ENCODE measurements at places on chromosomes 11 and 22. TPM values are rescaled to one million over a fixed set of nuclear protein-coding genes. Genes with fewer than 3 reads are reported as not detected.
A peak's percentile ranks its signal among the peaks of the same experiment; 100 is the strongest.

DNA sequence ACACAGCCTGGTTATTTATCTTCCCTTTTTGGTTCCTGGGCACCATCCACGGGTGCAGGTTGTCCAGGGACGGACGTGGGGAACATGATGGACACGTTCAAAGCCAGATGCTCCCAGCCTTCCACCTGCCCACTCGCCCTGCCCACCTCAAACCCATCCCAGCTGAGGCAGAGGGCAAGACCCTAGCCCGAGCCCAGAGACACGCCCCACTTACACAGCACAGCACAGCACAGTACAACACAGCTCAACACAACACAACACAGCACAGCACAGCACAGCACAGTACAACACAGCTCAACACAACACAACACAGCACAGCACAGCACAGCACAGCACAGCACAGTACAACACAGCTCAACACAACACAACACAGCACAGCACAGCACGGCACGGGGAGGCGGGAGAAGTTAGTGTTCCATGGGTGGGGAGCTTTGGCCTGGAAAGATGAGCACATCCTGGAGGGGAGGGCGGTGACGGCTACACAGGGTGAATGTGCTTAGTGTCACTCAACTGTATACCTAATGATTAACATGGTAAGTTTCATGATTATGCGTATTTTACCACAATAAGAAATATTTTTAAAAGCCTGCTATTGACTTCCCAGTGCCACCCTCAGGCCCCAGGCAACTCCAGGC lies 1507.5 kb downstream of the BRD1 start:
- peak; percentile 54 for DNase-seq

- DNase-seq = no peak
Measured at GRCh38 chr11:45647329-45647728, 18.1 kb downstream of the CHST1 start.

- no peak for DNase-seq
Measured at GRCh38 chr11:72969894-72970335, 155.7 kb downstream of the ATG16L2 start.

GRCh38 chr22:39994566-39995392 lies at the start of gene FAM83F:
FAM83F (plus strand) TSS chr22:39994954; CDS start chr22:39995043, 89 bp downstream.
- peak; percentile 92 for DNase-seq

GRCh38 chr11:103844327-103845215 lies 191.9 kb upstream of the DDI1 start:
- no peak for DNase-seq

GRCh38 chr11:26442131-26442530 lies 110.2 kb downstream of the ANO3 start:
- no peak for DNase-seq

- DNase-seq = no peak
Measured at GRCh38 chr11:14347991-14348390, 11.0 kb downstream of the RRAS2 start.

GRCh38 chr11:23212807-23213206 lies 352.5 kb upstream of the CCDC179 start:
- DNase-seq = no peak

- DNase-seq = no peak
Measured at GRCh38 chr11:85377901-85378300, 249.2 kb downstream of the DLG2 start.

- DNase-seq = no peak
Measured at GRCh38 chr11:64064374-64065140, 28.8 kb downstream of the FLRT1 start.

DNA sequence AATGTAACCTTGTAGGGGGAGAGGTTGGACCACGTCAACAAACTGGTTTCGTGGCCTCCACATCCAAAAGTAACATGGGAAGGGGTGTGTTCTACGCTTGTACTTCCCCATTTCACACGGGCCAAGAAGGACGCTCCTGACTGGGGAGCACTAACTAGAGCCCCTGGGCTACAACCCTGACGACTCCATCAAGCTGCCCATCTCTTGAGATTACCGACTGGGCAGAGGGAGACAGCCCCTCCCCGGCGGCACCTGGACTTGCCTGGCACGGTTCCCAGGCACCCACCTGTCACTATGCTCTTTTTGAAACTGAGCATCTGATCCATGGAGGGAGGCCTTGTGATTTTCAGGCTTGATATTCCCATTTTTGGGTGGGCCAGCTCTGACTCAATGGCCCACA lies 68.5 kb downstream of the SHANK2 start:
- no peak for DNase-seq

GRCh38 chr11:83158965-83159901 lies 2.3 kb downstream of the PCF11 start:
- DNase-seq = no peak

DNA sequence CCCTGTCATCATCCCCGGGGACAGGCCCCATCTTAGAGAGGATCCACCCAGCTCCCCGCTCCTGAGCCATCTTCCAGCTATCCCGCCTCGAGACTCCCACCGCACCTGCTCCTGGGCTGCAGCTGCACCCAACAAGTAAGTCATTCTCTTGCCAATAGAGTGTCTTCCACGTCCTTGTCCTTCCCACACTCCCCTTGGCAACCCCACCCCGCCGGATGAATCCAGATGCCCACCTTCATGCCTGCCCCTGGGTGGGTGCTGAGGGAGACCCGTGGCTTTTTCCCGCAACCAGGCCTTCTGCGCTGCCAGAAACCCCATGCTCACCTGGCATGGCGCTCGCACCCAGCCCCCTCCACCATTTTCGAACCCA lies 11.1 kb upstream of the C11orf24 start:
- DNase-seq = no peak

DNA sequence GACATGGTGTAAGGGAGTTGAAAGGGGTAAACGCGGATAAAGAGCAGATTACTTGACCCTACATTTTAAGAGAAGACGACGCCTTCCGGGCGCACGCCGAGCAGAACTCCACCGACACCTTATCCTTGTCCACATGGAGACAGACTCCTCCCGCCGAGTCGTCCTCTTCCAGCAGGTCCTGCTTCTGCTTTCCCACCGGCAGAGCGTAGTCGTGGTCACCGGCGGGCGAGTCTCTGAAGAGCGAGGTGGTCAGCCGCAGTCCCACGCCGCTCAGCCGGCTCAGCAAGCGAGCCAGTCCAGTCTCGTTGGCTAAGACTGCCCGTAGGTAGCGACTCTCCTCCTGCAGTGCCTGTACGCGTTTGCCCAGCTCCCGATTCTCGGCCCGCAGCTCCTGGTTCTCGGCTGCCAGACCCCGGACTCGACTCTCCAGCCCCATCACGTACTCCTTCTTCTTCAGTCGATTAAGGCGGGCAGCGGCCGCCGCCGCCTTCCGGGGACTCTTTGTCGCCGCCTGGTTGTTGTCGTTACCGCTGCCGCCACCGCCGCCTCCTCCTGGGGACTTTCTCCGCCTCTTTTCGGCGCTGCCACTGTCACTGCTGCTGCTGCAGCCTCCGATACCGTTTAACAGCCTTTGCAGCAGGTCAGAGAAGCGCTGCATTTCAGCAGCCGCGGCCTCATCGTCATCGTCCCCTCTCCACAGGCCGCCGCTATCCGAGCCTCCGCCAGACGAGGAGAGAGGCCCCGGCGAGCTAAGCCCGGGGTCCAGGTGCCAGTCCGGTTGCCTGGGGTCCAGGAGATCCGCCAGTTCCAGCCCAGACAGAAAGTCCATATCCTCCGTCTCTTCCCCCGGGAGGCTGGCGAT lies 945 bp downstream of the CREBZF start:
- peak; percentile 93 for DNase-seq

GRCh38 chr22:29765905-29766631 lies 739 bp downstream of the ZMAT5 start:
- peak; percentile 74 for DNase-seq

- no peak for DNase-seq
Measured at GRCh38 chr11:11521306-11522002, 100.4 kb downstream of the GALNT18 start.

GRCh38 chr11:57361926-57362325 lies 19.0 kb downstream of the PRG3 start:
- no peak for DNase-seq

- DNase-seq = peak; percentile 79
Measured at GRCh38 chr22:31337178-31337577, 9.0 kb downstream of the PATZ1 start.

GRCh38 chr11:68440224-68440623 lies 20.3 kb upstream of the PPP6R3 start:
- no peak for DNase-seq

- DNase-seq = peak; percentile 74
Measured at GRCh38 chr11:63866211-63866610, 27.3 kb downstream of the MARK2 start.

DNA sequence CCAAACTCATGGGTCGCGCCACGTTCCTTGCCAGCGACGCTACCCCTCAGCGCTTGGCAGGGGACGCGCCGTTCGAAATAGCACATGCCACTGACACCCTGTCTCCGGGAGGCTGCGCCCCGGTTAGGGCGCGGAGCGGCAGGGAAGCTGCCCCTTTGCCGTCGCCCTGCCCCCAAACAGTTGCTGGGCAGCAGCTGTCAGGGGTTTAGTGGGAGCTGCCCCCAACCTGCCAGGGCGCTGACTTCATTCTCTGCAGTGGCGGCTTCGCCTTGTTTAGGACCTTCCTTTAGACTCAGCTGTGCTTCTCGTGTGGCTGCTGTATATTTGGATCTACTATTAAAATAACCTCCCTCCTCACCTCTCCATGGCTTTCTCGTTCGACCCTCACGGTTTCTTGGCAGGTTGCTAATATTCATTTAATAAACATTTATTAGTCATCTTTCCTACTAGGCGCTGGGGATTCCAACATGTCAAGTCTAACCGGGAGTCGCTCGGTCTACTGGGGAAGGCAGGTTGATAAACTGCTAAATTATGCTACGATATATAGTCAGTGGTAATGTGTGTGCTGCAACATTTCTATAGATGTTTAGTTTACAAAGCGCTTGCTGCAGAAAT lies 782 bp downstream of the TMEM109 start:
- DNase-seq = peak; percentile 65

DNA sequence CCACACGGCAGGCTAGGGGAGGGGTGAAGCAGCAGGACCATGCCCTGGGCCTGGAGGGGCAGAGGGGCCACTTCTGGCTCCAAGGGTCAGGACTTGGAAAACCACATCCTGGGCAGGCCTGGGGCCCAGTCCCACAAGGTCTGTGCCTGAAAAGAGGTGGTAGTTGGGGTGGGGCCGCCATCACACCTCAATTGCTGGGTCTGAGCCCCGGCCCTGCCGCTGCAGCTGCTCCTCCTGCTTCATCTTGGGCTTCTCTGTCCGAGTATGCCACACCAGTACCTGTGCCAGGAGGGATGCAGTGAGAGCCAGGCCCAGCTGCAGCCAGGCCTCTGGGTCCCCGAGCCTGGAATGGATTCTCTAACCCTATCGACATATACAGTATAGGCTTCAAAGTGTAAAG lies 2.5 kb downstream of the ROM1 start:
- no peak for DNase-seq

- DNase-seq = no peak
Measured at GRCh38 chr22:36611241-36611976, 82.4 kb upstream of the EIF3D start.

GRCh38 chr11:121460941-121461514 lies 8.3 kb upstream of the SORL1-AS1 start:
- DNase-seq = peak; percentile 71

- no peak for DNase-seq
Measured at GRCh38 chr11:11988099-11988651, 20.3 kb downstream of the DKK3 start.

- no peak for DNase-seq
Measured at GRCh38 chr22:28051091-28051786, 132.2 kb upstream of the PITPNB start.

- no peak for DNase-seq
Measured at GRCh38 chr11:134993691-134994243, 581.7 kb upstream of the B3GAT1 start.

GRCh38 chr11:62125881-62126280 lies 2.1 kb downstream of the INCENP start:
- no peak for DNase-seq

DNA sequence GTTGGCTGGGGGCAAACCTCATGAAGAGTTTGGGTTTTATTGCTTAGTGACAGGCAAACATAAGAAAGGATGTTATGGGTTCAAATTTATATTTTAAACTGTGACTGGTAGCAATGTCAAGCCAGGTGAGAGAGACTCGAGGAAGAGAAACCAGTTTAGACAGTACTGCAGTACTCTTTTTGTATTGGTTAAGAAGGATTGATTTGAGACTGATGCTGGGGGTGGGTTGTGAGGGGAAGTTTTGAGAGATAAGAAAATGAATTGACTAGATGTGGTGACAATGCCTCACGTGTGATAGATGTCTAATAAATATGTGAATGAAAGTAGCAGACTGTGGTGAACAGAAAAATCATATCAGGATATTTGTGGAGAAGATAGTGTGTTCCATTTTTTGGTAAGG lies 142.4 kb downstream of the DDX10 start:
- DNase-seq = no peak

DNA sequence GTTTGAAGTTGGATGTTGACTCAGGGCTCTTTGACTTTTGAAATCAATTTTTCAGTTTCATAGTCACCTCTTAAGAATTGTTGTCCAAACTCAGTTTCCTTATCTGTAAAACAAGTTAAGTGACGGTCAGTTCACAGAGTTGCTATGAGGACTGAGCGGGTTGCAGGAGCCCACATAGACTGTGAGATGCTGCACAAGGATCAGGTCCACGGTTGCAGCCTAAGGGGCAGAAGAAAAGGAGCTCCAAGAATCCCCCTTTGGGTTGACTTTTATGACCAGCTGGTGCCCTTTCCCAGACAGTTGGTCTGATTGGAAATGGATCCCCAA lies 55.5 kb upstream of the TIMP3 start:
- no peak for DNase-seq

DNA sequence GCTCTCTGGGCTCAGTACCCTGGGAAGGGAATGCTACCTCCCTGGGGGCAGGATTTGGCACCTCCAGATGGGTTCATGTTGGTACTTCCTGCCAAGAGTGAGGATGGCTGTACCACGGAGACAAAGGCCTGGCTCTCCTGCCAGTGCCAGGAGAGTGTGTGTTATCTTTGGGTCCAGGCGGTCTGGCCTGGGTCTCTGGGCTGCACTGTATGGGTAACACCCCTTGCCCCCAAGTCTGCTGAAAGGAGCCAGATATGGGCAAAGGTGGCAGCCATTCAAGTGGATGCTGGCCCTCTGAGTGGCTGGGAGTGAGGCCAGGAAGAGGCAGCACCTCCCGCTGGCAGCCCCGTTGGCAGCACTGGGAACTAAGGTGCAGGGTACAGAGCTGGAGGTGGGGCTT lies 91.5 kb downstream of the NECTIN1 start:
- no peak for DNase-seq

Gene NDUFS3
- polyA plus RNA-seq = 269 TPM

Gene RNF215
- polyA plus RNA-seq = 11.6 TPM

Gene EFCAB6
- polyA plus RNA-seq = not detected

Gene DDX10
- 7.3 TPM for polyA plus RNA-seq

Gene EXT2
- 47.1 TPM for polyA plus RNA-seq

Gene PLEKHA7
- 52.1 TPM for polyA plus RNA-seq

Gene TMEM191C
- 2.0 TPM for polyA plus RNA-seq

Gene MS4A4A
- 3.2 TPM for polyA plus RNA-seq

Gene GPR152
- not detected for polyA plus RNA-seq

Gene HBE1
- polyA plus RNA-seq = not detected

Gene PGGHG
- polyA plus RNA-seq = 86.9 TPM

Gene MIOX
- not detected for polyA plus RNA-seq

Gene CAVIN3
- 10.7 TPM for polyA plus RNA-seq

Gene MICAL2
- polyA plus RNA-seq = 29.1 TPM
